ENCODE measurements at places on chromosomes 1 and 21. TPM values are rescaled to one million over a fixed set of nuclear protein-coding genes. Genes with fewer than 3 reads are reported as not detected.

DNA sequence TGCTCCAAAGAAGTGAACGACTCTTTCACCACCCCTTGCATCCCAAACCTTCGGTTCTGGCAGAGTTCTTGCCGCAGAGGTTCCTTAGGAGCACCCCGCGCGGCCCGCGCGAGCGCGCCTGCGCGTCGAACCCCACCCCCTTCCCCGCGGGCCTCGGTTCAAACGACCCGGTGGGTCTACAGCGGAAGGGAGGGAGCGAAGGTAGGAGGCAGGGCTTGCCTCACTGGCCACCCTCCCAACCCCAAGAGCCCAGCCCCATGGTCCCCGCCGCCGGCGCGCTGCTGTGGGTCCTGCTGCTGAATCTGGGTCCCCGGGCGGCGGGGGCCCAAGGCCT lies at the start of gene C1orf56:
TSS of gene C1orf56 (plus strand) at position 161 of the 334 bp plus-strand sequence. CDS start at position 258, 97 bp downstream.
- DNase-seq, result peak; percentile 63

- DNase-seq, result no peak
Observed at GRCh38 chr1:78535286-78535685, 44.5 kb downstream of the PTGFR start.

Gene CD5L
- not detected for total RNA-seq

GRCh38 chr1:34341896-34342295 lies 165.2 kb downstream of the C1orf94 start:
- no peak for DNase-seq

DNA sequence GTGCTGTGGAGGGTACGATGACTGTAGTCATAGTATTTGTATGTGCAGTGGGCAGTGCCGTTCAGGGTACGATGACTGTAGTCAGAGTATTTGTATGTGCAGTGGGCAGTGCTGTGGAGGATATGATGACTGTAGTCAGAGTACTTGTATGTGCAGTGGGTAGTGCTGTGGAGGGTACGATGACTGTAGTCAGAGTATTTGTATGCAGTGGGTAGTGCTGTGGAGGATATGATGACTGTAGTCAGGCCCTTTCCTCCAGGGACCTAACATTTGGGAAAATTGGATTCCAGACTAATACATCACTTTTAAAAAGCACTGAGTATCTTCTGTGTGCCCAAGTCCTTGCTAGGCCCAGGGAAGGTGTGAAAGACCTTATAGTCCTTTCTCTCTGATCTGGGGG lies 2.9 kb downstream of the ZNF672 start:
- DNase-seq, result peak; percentile 35

DNA sequence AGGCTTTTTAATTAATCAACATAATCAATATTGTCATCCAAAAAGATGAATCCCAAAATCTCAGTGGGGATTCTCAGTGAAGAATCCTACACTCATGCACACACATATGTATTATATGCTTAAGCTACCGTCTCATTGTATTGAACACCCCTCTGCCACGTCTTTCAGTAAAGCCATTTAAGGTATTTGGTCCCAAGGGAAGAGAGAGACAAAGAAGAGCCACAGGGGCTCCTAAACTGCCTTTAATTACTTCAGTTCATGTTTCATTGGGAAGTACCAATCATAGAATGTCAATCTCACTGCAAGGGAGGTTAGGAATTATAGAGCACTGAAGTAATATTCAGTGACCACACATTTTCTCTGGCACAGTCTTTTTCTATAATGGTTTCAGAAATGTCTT lies 388.6 kb upstream of the NEGR1 start:
- no peak for DNase-seq

DNA sequence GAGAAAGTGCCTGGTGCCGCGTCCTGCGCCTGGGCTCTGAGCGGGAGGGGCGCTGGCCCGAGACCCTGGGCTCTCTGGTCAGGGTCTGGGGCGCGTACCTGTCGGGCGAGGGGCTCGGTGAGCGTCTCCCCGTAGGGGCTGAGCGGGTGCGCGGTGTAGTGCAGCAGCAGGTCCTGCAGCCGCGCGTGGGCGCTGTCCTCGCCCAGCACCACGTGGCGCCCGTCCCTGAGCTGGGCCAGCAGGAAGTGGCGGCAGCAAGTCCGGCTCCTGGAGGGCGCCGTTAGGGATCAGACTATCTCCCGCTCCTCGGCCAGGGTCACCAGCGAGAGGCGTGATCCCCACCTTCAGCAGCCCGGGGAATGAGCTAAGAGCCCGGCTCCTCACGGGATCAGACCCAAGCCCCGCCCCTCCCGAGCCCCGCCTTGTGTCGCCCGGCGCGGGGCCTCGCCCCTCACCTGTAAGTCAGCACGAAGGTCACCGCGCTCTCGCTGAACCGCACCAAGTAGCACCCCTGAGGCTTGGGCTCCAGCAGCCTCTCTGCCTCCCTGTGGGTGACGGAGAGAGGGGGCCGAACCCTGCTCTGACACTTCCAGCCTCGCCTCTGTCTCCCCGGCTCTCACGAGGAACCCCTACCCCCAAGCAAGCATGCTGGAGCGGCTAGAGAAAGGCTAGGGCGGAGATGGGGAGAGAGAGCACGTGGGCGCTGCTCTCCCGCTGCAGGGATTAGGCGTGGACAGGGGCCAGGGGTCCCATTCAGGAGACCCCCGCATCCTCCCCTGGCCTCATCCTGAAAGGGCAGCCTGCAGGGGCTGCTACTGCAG lies 2.7 kb downstream of the SH2D2A start:
- no peak for DNase-seq

GRCh38 chr1:119253366-119253765 lies 112.9 kb upstream of the WARS2 start:
- peak; percentile 36 for DNase-seq

Gene MFN2
- total RNA-seq, result 71.7 TPM

Gene TDRD10
- total RNA-seq, result not detected

- DNase-seq, result no peak
Observed at GRCh38 chr1:6109688-6110087, 64.0 kb downstream of the KCNAB2 start.

Gene ALX3
- total RNA-seq, result not detected

Gene SLAMF6
- total RNA-seq, result not detected

- DNase-seq, result no peak
Observed at GRCh38 chr1:184050636-184051035, 894 bp upstream of the TSEN15 start.

- DNase-seq, result peak; percentile 47
Observed at GRCh38 chr21:36202726-36203602, 46.3 kb downstream of the DOP1B start.

Gene DIO1
- not detected for total RNA-seq

GRCh38 chr1:70706381-70707037 lies 295.4 kb downstream of the CTH start:
- peak; percentile 5 for DNase-seq

GRCh38 chr1:225191199-225191753 lies 236.6 kb downstream of the LBR start:
- DNase-seq, result no peak

- DNase-seq, result no peak
Observed at GRCh38 chr1:223062177-223062576, 80.9 kb downstream of the TLR5 start.

DNA sequence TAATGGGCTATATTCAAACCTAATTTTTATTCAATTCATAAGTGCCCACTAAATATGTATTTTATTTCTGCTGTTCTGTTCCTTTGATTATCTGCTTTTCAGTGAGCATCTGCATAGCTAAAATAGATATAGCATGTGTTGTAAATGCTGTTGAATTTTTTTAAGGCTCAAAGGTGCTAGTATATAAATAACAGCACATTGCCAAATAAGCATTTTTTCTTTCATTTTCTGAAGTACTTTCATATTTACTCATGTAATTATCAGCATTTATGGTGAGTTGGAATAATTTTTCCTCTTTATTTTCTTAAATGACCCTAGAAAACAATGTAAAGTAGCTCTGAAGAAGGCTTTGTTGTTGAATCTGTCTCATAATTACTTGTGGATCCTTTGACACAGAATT lies 69.6 kb upstream of the B3GALT2 start:
- DNase-seq, result no peak

Gene G0S2
- total RNA-seq, result 1.0 TPM

Gene PDE9A
- total RNA-seq, result not detected

DNA sequence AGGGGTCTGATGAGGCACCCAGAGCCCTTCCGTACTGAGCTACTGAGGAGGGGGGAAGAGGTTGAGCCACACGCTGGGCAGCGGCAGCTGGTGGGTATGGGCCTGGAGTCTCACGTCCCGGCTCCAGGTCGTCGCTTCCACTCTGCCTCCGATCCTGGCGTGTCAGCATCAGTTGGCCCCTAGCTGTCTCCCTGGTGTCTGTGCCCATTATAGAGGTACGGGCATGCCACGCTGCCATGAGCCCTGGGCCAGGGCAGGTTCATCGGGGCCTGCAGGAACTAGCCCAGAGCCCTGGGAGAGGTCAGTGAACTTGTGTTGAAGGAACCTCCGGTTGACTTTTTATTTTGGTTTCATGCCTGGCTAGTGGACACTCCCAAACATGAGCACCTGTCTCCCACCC lies 18.2 kb downstream of the COQ8A start:
- DNase-seq, result no peak

DNA sequence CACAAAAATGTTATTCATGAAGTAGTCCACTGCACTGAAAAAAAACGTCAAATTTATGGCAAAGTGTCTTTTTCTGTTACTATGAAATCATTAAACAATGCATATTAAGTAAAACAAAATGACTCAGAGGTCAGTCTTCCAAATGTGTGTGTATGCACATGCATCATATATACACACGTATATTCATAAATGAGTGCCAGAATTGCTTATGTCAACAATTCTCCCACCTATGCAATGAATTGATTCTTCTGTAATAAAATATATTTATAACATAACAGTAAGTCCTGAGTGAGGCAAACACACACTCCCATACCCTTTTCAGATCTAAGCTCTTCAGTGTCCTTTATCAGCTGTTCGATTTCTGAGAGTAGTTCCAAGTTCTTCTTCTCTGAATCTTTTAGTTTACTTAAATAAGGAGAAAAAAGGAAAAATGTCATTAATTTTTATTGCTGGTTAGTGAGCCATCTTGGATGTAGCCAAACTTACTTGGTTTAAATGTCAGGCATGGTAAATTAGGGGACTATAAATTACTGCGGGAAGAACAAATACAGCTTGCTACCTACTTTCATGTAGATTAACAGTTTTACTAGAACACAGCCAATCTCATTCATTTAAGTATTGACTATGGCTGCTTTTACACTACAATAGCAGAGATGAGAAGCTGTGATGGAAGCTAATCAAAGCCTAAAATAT lies 131.9 kb downstream of the COQ8A start:
- no peak for DNase-seq

DNA sequence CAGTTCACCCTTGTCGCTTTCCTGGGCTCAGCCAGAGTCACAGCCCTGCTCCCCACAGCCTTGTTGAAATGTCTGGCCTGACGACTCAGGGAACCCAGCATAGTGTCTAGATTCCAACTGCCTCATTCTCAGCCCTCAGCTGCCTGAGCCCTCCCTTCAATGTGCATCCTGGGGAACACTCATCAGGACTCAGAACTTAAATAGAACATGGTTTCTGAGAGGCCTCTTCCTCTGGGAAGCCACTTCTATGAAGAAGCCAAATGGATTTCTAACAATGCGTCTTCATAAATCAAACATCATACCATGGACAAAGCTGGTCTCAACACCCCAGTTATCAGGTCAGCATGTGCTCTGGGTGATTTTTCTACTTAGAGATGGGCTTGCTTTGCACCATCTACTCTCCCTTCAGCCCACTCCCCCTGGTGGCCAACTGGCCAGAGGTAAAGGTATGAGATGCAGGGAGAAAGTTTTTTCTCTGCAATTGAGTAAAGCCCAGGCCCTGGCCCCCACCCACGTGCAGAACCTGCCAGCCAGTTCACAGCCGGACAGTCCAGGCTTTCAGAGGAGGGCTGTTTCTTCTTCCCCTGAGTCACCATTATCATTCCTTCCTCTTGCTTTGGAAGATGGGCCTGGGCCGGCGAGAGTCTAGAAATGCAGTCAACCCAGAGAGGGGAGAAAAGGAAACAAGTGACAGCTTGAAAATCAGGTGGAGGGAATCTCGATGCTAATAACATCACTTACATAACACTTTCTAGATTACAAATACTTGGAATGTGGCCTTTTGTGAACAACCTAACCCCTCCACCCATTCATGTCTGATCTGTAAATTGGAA lies 32.1 kb downstream of the CD244 start:
- DNase-seq, result peak; percentile 22

Gene BEND5
- total RNA-seq, result 0.29 TPM

GRCh38 chr21:20642681-20643080 lies 355.5 kb upstream of the NCAM2 start:
- no peak for DNase-seq

Gene ARHGAP30
- not detected for total RNA-seq

Gene MORN1
- 4.9 TPM for total RNA-seq

DNA sequence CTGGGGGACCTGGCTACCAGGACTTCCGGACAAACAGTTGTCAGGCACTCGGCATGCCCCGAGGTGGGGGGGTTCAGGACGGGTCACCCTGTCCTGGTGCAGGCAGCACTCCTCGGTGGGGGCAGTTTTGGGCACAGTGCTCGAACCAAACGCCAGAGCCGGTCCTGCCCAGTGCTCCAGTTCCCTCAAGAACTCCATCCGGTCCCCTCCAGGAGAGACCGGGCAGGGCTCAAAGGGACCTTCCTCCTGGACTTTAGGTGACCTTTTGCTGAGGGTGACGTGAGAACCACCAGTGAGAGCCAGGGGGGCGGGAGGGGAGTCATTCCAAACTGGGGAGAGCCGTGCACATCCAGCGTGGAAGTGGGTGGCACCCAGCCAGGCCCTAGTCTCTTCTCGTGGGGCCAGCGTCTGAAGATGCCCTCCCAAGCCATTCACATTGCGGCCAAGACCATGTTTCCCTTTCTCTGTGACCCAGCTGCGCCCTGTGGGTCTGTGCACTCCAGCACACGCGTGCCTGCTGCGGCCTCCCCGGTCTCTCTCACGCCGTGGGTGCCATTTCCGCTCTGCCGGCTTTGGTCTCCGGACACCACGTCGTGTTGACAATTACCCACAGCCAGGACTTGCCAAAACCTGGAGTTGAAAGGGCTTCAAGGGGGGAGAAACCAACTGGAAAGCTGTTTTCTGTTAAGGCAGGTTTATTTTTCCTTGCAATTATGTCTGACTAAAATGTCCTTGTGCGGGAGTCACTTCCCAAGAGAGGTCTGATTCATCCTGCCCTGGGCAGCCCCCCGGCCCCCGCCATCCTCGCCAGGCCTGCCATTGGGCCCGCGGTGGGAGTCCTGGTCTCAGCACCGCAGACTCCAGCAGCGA lies 178.8 kb upstream of the ARHGEF16 start:
- no peak for DNase-seq

DNA sequence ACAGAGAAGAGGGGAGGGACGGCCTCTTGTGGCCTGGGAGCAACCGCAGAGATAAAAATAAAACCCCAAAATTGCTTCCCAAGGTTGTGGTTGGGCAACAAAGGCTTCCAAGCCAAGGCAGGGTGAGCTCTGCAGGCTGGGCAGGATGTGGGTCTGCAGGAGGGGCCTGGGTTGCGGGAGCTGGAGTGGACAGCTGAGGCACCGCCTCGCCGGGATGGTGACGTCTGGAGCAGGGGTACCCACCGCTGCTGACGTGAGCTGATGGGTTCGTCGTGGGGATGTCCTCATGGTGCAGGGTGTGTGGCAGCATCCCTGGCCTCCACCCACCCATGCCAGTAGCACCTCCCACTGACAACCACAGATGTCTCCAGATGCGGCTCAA lies 3.7 kb downstream of the AURKAIP1 start:
- peak; percentile 84 for DNase-seq

Gene ATP1A4
- not detected for total RNA-seq

Data from LHCN-M2 (cell line).